ENCODE measurements at places on chromosomes 3 and 15. TPM values are rescaled to one million over a fixed set of nuclear protein-coding genes. Genes with fewer than 3 reads are reported as not detected.

- DNase-seq, result no peak
These were observed 379.0 kb upstream of the SGO1 start for GRCh38 chr3:20564966-20565365.

CHAC1 gene
- 107 TPM for polyA plus RNA-seq

SLC35A5 gene
- 29.4 TPM for polyA plus RNA-seq

DNA sequence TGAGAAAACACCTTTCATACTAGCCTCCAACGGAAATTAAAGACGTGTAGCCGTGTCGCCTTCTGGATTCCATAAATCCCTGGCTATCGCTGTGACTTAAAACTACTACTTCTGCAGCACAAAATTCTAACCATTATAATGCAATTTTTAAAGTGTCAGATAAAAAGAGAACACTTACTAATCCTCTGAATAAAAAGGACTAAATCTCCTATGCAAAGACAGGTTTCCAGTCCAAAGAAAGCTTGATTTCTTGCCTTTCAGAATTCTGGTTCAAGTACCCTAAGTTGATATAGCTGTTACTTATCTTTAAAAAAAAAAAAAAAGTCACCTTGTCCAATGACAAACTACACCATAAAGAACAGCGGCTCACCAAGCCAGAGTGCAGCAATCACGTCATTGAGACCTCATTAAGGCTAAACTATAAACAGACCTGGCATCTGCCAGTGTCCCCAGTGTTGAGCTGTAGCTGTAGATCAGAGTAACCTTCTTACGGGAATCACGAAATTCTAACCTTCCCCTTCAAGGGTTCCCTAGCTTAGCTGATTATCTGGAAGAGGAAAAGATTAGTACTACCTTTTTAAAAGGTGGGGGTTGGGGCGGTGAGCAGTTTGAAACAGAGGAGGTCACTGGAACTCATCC, 2.2 kb downstream of the ABCC5 start:
- no peak for DNase-seq
